Suprapubic skin (tissue), 4 donors: ENCODE measurements at places on chromosomes 1 and 21. TPM values are rescaled to one million over a fixed set of nuclear protein-coding genes. Genes with fewer than 3 reads are reported as not detected.

The HSD3B1 gene
- total RNA-seq, result 2.9 TPM

The SDC3 gene
- 7.7 TPM for total RNA-seq

The TMOD4 gene
- total RNA-seq, result not detected

The IKBKE gene
- total RNA-seq, result 5.7 TPM

The KIF14 gene
- 1.6 TPM for total RNA-seq

The TRIM62 gene
- total RNA-seq, result 33.6 TPM

The BLACAT1 gene
- not detected for total RNA-seq

The CYP4X1 gene
- 41.8 TPM for total RNA-seq

The CD160 gene
- not detected for total RNA-seq

The RAB7B gene
- total RNA-seq, result 27.6 TPM

The CTBS gene
- total RNA-seq, result 13.4 TPM
